ENCODE measurements at places on chromosomes 1 and 21.

- no peak for DNase-seq
These were observed 80.6 kb downstream of the TNFSF18 start for GRCh38 chr1:172970186-172970585.

GRCh38 chr1:209937996-209938959 is at the start of gene SYT14:
Gene SYT14 (plus strand): TSS chr1:209938217. CDS start chr1:209938265, 48 bp downstream.
- DNase-seq, result no peak

DNA sequence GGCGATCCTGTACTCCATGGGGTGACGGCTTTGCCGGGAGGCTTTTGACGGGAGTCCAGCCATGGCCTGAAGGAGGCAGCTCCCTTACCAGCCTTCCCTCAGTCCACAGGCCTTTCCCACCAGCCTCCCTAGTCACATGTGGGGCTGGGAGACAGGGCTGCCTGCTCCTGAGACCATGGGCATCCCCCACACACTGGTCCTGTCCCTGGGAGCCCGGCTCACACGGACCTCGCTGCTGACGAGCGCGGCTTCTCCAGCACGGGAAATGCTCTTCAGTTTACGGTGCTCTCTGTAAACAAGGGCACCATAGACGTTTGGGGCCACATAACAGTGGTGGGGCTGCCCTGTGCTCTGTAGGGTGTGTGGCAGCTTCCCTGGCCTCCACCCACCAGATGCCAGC is 104.5 kb upstream of the TMEM51 start:
- DNase-seq, result no peak

DNA sequence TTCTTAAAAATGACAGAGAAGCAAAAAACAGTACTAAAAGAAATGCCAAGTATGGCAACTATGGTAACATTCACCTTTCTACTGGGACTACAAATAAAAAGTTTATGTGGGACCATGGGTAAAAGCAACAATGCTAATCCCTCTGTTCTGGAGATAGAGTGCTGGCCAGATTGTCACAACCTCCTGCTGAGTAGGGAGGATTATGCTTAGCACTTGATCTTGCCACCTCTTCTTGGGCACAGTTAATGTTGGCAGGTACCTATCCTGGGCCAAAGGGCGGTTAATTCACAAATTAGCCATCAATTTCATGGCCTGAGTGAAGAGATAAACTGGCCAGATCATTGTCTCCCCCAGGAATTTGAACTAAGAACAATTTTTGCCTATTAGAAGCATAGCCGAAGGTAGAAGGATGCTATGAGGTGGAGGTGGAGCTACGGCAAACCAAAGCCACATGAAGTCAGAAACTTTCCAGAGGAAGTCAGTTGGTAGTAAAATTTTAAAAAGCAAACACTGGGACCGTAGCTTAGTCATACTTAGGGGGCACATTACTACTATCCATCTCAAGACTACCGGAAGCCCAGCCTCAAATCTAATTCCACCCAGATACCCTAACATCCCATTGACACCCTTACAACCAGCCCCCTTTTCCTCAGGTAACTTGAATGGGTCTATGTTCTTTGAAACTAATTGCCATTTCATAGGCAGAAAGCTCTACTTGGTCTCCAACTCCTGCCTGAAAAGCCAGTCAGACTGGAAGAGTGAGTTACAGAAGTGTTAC is 2.7 kb downstream of the SCYL3 start:
- peak; percentile 11 for DNase-seq

GRCh38 chr1:41917835-41918449 is 780 bp downstream of the HIVEP3 start:
- DNase-seq, result peak; percentile 36

- no peak for DNase-seq
These were observed 32.8 kb downstream of the KRTAP24-1 start for GRCh38 chr21:30249936-30250335.

DNA sequence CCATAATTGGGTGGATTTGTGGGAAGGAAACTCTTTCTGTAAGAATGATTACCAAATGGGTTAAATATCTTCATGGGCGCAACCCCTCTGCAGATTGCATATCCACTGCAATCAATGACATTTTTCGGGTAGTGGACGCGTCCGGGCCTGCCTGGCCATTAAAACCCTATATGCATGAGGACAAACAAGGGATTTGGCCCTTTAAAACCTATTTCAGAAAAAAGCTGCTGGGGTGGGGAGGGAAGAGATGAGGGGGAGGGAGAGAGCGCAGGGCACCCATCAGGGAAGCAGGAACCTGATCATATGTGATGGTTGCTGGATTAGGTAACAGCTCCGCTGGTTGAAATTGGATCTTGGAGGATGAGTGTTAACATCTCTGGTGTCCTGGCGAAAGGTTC is 228.8 kb downstream of the PBX1 start:
- DNase-seq, result no peak

DNA sequence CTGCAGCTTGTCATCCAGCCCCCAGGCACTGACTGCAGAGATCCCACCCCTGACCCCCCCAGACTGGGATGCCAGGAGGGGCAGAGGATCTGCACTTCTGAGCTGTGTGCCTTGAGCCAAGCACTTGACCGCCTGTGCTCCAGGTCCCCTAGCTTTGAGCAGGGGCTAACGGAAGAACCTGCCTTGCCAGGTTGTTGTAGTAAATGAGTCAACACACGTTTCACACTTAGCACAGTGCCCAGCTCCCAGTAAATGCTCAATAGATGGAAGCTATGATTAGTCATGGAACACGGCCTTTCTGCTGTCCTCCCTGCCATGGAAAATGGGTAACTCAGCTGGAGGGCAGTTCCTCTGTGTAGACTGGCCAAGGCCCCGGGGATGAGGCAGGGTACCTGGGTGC is 24.1 kb downstream of the IFFO2 start:
- DNase-seq, result no peak

DNA sequence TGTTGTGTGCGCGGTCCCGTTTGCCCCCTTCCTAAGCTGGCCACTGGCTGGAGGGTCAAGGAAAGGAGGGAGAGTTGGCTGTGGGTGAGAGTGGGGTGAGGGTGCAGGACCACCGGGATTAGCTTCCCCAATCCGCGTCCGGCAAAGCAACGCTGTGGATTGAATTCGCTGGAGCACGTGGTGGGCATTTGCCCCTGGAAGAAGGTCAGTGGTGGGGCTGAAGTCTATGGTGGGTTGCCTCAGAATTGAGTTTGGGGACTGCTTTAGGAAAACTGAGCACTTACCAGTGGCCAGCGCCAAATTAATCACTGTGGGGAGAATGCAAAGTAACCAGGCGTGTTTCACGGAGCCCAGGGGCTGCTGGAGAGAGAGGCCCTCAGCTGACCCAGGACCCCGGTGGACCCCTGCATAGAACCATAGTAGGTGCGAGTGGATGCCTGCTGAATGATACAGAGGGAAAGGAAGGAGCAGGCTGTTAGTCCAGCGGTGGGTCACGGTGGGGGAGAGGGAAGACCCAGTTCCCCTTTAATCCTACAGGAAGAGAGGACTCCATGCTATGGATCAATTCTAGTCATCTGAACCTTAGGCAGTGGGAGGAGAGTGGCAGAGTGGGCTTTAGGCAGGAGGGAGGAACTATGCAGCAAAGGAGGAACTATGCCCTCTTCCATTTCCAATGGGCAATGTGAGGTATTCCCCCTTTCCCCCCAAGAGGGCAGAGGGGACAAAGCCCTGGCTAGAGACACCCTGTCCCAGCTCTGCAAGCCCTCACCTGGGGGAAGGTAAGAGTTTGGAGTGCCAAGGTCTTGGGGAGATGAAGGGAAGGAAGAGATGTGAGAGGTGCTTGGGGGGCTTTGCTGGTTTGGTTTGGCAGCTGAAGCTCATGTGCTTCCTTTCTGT is 1.2 kb downstream of the TNFRSF8 start:
- DNase-seq, result no peak

DNA sequence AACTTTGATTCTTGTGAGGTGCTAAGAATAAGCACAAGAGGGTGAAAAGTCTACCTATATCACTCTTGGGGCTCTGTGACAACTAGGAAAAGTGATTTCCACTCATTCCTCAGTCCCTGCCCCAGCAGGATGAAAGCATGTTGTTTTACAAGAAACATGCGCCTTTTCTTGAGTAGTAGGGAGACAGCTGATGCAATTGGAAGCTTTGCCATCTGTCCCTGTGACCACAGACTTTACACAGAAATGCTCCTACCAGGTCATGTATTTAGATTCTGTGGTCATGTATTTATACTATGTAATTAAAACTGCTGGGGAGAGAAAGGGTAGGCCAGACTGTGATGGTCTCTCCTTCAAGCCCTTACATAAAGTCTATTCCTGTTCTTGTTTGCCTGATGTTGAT is 445.5 kb downstream of the PTPRC start:
- no peak for DNase-seq

All from stimulated activated CD4-positive, alpha-beta T cell treated with anti-CD3 and anti-CD28 coated beads, Interleukin-2, amount 100 ng/mL, for 48 hours (primary cell).